ENCODE measurements at places on chromosomes 6 and 20.

GRCh38 chr6:53961679-53962370 is 149.4 kb upstream of the MLIP start:
- DNase-seq = no peak

DNA sequence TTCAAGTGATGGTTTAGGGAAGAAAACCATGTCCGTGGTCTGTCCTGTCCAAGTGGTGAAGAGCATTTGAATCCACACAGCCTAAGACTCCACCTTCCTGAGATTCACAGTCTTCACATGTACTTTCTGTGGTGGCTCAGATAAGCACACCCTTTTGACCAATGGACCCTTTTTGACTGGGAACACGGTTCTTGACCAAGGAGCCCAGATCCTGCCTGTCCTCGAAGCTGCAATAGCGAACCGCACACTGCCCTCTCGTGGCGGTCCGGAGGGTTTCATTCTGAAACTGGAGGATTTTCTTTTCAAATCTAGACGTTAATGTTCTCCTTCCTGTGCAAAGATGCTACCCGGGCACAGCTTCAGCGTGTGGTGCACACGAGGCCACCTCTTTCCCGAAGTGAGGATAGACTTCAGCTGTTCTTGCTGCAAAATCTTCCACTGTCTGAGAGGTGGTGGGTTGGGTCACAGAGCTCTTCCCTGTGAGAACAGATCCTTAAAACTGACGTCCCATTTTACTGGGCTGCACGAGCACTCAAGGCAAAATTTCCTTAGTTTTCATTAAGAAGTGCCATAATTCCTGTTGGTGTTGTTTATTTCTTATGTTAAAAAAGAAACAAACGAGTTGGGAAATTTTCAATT is 90.5 kb downstream of the SYNJ2 start:
- peak; percentile 36 for DNase-seq

GRCh38 chr20:25301357-25301920 is 53.6 kb downstream of the PYGB start:
- no peak for DNase-seq

DNA sequence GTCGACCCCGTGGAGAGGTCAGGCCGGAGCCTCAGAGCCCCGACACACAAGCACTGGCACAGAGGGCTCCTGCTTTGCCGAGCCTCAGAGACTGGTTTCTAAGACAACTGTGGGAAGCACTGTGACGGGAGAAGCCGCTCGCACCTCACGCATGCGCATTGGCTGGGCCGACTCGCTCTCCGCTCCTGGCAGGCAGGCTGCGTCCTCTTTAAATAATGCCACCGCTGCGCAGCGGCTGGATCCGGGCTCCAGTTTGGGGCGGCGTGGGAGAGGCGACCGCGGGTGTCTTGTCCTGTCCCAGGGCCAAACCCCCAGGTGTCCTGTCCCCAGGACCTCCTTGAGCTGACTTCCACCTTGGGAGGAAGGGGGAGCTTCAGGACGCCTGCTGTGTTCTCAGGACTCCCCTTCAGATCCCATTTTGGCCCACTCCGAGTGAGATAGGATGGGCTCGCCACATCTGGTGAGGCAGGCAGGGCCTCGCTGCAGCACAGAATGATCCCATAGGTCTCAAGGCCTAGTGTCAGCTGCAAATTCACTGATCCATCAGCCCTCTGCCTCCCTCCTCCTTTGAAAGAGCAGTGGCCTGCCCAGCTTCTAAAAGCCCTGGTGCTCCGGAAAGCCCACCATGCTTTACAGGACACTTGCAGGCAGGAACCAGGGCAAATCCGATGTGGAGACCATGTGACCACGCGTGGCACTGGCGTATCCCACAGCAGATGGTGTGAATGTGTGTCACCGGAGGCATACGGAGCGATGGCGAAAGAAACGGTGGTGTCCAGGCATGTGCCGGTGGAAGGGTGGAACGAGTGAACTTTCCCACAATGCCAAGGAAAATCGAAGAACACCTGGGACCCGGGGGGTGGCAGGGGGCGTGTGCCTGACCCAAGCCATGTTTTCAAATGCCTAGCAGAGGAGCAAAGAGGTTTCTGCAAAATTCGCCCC is 169.3 kb upstream of the ZNF337 start:
- peak; percentile 40 for DNase-seq

- DNase-seq = no peak
These were observed 186.8 kb downstream of the ARID1B start for GRCh38 chr6:156963712-156964700.

DNA sequence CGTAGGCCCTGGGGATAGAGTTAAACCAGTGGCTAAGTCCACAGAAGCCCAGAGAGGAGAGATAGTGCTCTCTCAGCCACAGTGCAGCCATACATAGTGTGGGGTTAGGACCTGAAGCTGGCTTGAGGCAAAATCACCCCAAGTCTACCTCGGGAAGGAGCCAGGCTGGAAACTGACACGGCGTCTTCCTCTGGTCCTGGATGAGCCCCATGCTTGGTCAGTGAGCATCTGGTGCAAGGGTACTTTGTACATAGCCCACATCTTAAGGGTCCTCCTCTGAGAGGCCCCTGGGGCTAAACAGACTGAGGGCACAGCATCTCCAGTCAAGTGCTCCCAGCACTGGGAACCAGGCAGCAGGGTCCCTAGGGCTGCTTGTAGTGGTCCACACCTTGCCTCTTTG is 45.6 kb downstream of the CDH26 start:
- DNase-seq = no peak

- DNase-seq = no peak
These were observed 70.4 kb upstream of the KCNQ5 start for GRCh38 chr6:72551470-72551869.

DNA sequence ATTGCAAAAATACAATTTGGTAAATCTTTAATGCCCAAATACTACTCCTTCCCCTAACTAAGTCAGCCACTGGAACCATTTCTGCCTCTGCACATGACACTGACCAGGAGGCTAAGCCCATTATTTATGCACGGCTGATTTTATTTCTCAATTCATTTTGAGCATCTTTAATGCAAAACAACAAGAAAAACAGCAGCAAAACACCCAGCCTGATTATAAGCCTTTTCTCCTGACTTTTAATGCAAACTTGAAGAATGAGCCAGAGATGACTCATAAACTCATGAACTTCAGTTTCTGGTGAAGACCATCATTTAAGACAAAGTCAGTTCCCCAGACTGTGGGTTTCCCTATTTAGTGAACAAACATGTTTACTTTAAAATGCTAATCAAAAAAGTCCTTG is 51.6 kb downstream of the CYP24A1 start:
- DNase-seq = no peak

DNA sequence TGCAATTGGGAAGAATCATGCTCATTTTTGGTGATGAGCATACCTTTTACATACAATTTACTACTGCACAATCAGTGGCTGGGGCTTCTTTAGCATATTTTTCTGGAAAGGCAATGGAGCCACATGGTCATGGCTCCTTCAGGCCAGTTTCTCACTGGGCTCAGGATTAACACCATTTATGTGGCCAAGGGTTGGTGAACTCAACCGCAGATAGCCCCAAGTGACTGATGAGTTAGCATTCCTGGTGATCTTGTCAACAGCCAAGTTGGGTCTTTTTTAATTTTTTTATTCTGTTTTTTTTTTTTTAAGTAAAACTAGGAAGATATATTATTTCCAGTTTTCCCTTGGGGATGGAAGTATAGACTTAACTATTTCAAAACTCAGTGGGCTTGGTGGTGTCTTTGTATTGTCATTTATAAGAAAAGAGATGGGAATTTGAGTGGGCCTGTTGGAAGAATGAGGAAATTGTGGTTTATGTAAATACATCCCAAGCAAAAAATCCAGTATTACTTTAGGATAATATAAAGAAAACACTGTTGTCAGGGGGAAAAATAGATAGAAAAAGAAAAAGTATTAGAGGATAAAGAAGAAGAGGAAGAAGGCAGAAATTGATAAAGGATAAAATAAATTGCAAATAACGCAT is 397.4 kb downstream of the MAFB start:
- DNase-seq = no peak

DNA sequence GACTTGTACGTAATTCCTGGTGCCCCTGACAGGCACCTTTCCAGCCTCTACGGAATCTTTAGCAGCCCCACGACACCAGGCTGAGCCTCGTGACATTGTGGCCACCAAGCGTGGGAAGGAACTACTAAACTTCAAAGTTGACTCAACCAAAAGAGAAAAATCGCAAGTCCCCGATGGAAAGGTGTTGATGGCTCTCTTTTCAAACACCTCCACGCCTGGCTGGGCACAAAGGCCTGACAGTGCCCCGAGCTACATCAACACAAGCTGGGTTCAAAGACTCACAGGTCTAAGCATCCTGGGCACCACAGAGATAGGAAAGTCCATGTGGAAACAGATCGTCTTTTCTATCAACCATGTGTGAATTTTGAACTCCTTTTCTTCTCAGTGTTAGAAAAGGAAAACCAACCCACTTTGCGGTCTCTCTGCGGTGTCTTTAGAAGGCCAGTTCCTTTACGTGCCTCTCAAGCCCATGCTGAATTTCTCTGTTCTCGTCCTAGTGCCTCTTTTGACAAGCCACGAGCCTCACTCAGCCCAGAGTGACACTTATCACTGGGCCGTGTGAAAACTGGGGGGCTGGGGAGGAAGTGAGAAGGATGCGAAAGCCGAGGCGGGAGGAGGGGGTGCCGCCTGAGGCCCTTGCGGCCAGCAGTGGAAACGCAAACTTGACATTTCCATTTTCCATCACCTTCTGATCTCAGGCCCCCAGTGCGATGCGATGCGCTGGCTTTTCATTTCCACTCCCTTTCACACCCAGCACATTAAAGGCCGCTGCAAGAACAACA is 59.4 kb downstream of the GFOD1 start:
- DNase-seq = peak; percentile 49

DNA sequence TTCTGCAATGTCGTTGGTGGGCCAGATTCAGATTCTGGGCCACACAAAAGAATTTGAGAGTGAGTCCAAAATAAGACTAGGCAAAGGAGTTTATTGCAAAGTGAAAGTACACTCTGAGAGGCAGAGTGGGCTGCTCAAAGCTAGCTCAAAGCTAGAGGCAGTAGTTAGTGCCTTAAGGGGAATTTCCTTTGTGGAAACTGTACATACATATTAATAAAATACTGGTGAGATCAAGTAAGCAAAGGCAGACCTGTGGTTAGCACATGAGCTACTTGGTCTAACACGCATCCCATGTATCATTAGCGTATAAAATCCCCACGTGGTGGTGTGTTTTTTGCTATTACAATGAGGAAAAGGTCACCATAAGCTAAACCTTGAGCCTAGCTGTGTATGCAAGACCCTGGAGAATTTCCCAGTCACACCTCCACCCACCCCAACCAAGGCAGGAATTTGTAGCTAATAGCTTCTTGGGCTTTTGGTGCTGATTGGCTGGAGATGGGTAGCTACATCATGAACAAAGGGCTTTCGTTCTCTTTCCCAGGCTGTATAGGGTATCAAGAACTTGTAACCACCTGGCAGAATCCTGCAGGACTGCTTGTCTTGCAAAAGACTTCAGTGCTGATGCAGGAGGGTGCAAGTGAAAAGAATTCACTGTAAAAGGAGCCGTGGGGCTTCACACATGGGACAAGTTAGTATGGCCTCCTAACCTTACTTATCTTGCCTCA is 14.7 kb upstream of the TRIM26 start:
- DNase-seq = no peak

DNA sequence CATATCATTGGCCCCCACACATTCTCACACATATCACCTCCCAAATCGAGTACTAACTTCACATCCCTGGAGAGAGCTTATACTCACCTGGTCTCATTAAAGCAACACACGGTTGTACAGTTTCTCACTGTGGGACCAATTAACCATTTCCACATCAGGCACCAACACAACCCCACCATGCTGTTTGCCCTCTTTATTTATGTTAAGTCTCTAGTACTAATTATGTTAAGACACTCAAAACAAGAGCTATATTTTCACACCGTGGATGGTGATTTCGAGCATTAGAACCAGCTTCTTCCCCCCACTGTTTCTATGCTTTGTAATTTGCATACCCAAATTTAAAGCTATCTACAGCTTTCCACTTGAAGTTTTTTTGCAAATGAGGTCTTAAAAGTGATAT is 6.3 kb downstream of the SCML4 start:
- no peak for DNase-seq

- DNase-seq = no peak
These were observed 28.3 kb downstream of the MUC22 start for GRCh38 chr6:31038559-31038958.

- DNase-seq = no peak
These were observed 54.7 kb downstream of the ELOVL5 start for GRCh38 chr6:53294095-53294494.

- DNase-seq = no peak
These were observed 867 bp upstream of the AKAP7 start for GRCh38 chr6:131134220-131134979.

DNA sequence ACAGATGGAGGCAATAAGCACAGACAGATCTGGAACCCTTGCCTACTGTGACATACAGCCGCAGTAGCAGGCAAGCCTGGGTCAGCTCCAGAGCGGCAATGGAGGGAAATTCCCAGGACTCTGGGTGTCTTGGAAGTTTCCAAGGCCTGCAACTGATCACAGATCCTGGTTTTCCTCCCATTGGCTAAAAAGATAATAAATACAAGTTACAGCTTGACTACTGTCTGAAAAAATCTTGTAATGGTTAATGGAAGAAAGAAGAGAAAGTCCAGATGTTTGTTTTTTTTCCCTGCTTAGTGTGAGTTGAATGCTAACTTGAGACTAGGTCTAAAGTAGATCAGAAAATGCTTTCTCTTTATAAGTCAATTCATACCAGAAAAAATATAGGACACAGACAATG is 307.6 kb downstream of the ALDH8A1 start:
- DNase-seq = no peak

DNA sequence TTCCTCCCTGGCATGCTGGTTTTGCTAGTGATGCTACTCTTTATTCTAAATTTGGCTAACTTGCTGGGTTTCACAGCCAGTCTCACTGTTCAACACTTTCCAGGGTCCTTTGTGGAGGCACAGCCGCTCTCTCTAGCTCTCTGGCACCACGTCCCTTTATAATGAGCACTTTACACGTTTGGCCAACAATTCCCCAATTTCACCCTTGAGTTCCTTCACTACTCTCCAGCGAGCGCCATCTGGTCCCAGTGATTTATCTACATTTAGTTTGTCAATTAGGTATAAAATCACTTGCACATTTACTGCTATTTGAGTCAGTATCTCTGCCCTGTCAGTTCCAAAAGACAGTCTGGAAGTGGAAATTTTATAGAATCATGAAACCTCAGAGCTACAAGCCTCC is 241.9 kb upstream of the MOCS1 start:
- DNase-seq = no peak

- DNase-seq = no peak
These were observed 26.5 kb downstream of the MAP1LC3A start for GRCh38 chr20:34585019-34585418.

GRCh38 chr6:136600818-136601217 is 50.6 kb upstream of the MAP7 start:
- no peak for DNase-seq

GRCh38 chr6:40500227-40500626 is 86.9 kb downstream of the LRFN2 start:
- DNase-seq = no peak

- DNase-seq = no peak
These were observed 10.8 kb upstream of the LY86 start for GRCh38 chr6:6577735-6578134.

GRCh38 chr6:132505158-132505557 is 7.8 kb downstream of the STX7 start:
- no peak for DNase-seq
